HCT116 (cell line): ENCODE measurements at places on chromosomes 1 and 21. TPM values are rescaled to one million over a fixed set of nuclear protein-coding genes. Genes with fewer than 3 reads are reported as not detected.

- no peak for DNase-seq
Measured at GRCh38 chr1:108208724-108209446, 8.7 kb upstream of the SLC25A24 start.

GBP1 gene
- 0.15 TPM for total RNA-seq

KRTAP19-8 gene
- total RNA-seq: not detected

DNA sequence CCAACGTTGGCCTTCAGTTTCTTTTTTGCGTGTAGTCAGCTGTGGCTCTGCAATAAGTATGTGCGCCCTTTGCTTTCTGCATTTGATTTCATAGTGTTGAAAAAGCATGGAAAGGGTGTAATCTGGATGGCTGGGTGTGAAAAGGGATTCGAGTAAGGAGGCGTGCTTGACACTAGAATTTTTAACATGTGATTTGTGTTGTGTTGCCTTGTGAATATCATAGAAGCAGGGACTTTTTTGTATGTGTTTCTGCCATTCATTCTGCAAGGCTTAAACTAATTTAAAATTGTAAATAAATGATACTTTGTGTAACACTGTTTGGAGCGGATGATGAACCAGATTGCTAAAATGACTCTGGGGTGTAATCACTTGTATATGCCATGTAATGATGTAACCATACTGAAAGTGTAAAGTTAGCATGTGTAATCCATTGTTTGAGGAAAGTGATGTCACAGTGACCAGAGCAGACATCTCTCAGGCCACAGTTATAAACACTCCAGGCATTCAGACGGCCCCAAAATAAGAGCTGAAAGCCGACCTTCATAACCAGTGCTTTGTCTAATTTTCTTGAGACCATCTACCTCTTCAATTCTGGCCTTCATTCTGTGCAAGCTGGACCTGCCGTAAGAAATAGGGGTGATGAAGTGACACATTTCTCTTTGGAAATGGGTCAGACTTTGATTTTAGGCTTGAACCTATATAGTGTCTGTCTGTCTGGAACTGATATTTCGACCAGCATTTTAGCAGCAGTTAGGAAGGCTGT, 618 bp downstream of the SH3BGR start:
- DNase-seq: no peak

- no peak for DNase-seq
Measured at GRCh38 chr1:182350839-182351238, 40.8 kb downstream of the GLUL start.

C1orf105 gene
- not detected for total RNA-seq

GRCh38 chr1:204002614-204003013, 70.3 kb upstream of the SOX13 start:
- no peak for DNase-seq

DNA sequence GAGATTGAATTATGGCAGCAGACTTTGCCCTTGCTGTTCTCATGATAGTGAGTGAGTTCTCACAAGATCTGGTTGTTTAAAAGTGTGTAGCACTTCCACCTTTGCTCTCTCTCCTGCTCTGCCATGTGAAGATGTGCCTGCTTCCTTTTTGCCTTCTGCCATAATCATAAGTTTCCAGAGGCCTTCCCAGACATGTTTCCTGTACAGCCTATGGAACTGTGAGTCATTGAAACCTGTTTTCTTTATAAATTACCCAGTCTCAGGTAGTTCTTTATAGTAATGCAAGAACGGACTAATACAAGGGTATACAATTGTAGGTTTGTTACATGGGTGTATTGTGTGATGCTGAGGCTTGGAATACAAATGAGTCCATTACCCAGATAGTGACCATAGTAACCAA, 4.2 kb downstream of the SPRR1B start:
- DNase-seq: no peak

ZBTB7B gene
- total RNA-seq: 57.0 TPM
